Psoas muscle (tissue), 8 donors: ENCODE measurements at places on chromosomes 6 and 20. TPM values are rescaled to one million over a fixed set of nuclear protein-coding genes. Genes with fewer than 3 reads are reported as not detected.

The PGK2 gene
- not detected for total RNA-seq

The TEAD3 gene
- total RNA-seq = 25.9 TPM

The MROH8 gene
- total RNA-seq = 5.2 TPM

The TCF15 gene
- total RNA-seq = 10.6 TPM

The CSTF1 gene
- 16.7 TPM for total RNA-seq

- DNase-seq = no peak
- no peaks in the 10 kb centered on the region for H3K27me3 ChIP-seq
- no peaks in the 10 kb centered on the region for H3K36me3 ChIP-seq
- peaks cover 4% of the 10 kb centered on the region for H3K4me1 ChIP-seq
- H3K4me3 ChIP-seq = no peak overlapping the region
Measured at GRCh38 chr6:40788661-40789655, 201.8 kb upstream of the LRFN2 start.

DNA sequence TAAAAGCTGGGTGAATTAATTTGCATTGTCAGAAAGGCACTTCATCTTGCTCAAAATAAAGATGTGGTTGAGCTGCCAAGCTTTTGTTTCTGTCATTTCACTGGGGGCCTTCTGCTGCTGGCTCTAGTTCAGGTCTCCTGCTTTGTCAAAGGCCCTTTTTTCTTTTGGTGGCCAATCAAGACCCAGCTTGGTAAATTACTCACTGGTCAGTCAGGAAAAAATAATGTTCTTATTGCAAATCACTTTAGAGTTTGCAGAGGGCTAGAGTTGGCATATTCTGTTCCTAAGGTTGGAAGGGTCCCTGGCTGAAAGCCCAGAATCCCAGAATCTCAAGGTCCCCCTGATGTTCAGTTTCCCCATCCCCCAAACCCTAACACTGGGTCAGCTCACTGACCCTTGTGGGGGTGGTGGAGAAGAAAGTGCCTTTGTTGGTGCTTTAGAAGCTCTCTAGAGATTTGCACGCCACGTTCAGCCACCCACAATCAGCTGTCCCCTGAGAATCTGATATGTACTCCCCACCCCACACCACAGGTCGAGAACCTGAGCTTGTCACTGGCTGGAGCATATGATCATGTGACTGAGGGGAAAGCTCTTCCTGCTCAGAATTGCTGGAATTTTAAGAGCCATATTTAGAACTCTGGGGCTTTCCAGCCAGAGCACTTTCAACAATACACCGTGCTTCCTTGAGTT, 21.7 kb upstream of the BNIP5 start:
- DNase-seq = no peak
- H3K27ac ChIP-seq = peak overlapping the region; percentile 53
- H3K36me3 ChIP-seq = no peaks in the 10 kb centered on the region
- peaks cover 5% of the 10 kb centered on the region for H3K4me1 ChIP-seq
- no peak overlapping the region for H3K4me3 ChIP-seq

DNA sequence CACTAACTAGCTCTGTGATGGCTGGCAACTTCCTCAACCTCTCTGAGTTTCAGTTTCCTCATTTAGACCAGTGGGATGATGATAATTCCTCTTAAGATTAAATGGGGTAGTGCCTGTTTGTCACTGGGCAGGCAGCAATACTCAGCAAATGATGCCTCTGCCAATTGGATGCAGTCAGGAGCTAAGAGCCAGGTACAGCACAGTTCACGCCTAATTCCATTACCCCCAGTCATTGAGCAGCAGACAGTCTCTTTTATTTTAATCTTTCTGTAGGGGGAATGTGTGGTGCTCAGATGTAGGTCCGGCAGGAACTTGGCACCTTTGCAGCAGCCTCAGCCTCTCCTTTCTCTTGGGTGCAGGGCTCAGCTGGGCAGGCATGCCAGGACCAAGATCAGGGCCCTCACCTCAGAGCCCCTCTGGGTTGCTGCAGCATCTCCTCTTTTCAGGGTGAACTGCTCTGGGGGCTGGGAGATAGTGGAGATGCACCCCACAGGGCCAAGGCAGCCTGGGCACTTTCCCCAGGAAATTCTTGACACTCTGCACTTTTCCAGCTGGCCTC, 243.8 kb downstream of the LRFN2 start:
- no peaks in the 10 kb centered on the region for H3K27me3 ChIP-seq
- no peaks in the 10 kb centered on the region for H3K36me3 ChIP-seq
- DNase-seq = no peak
- H3K4me1 ChIP-seq = peaks cover 16% of the 10 kb centered on the region
- H3K4me3 ChIP-seq = no peak overlapping the region

DNA sequence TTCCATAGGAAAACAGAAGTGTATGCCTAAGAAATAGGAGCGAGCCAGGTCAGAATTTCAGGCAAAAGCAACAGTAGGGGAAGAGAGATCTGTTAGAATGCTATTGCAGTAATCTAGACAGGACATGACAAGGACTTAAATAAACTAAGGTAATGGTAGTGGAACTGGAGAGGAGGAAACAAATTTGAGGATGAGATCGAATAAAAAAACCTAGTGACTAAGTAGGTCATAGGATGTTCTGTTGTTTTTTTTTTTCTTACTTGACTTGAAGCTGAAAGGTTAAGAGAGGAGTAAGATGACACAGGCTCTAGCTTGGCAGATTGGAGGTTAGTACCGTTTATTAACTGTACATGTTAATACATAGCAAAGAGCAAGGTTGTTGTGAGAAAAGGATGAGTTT, 28.6 kb downstream of the ORC3 start:
- no peaks in the 10 kb centered on the region for H3K27me3 ChIP-seq
- no peaks in the 10 kb centered on the region for H3K4me1 ChIP-seq
- H3K27ac ChIP-seq = peak overlapping the region; percentile 0
- H3K4me3 ChIP-seq = no peak overlapping the region
- H3K36me3 ChIP-seq = peaks cover 39% of the 10 kb centered on the region
- no peak for DNase-seq

GRCh38 chr6:43871284-43871683, 101.3 kb downstream of the VEGFA start:
- H3K36me3 ChIP-seq = no peaks in the 10 kb centered on the region
- no peak overlapping the region for H3K4me3 ChIP-seq
- H3K27ac ChIP-seq = no peak overlapping the region
- peaks cover 7% of the 10 kb centered on the region for H3K4me1 ChIP-seq
- DNase-seq = no peak
- H3K27me3 ChIP-seq = no peaks in the 10 kb centered on the region

DNA sequence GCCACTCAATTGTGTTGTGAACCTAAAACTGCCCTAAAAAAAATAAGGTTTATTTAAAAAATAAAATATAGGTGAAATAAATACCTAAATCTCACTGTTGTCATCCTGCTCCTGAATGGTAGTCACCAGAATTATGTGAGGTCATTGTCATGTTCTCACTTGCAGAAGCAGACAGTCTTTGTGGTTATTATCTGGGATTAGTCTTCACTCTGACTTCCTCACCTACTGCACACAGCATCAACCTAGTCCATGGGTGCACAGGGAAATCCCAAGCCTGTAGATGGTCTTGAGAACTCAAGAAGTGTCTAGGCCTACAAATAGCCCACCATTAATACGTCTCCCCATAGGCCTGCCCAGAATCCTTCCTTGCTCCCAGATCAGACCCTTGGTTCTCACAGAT, 97.0 kb downstream of the FOXF2 start:
- H3K4me3 ChIP-seq = no peak overlapping the region
- H3K27me3 ChIP-seq = no peaks in the 10 kb centered on the region
- H3K36me3 ChIP-seq = no peaks in the 10 kb centered on the region

DNA sequence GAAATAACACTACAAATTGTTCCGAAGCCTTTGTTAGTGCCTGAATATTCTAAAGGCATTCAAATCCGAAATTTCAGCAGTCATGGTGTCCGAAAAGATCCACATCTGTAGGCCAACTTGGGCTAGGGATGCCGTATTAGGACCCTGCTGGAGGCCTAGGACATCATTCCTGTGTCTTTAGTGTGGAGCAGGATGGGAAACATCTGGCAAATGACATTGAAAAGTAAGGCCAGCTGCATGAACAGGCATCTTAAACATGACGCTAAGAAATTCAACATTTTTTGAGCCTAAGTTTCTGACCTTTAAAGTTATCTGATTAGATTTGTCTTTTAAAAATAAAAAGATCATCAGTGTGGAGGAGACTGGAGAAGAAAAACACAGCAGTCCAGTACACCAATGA, 91.3 kb downstream of the MYLK4 start:
- H3K4me3 ChIP-seq = no peak overlapping the region
- peaks cover 22% of the 10 kb centered on the region for H3K4me1 ChIP-seq
- no peaks in the 10 kb centered on the region for H3K36me3 ChIP-seq
- DNase-seq = no peak
- no peak overlapping the region for H3K27ac ChIP-seq

- no peak for DNase-seq
- no peaks in the 10 kb centered on the region for H3K27me3 ChIP-seq
- H3K36me3 ChIP-seq = no peaks in the 10 kb centered on the region
- H3K4me1 ChIP-seq = peaks cover 8% of the 10 kb centered on the region
- no peak overlapping the region for H3K27ac ChIP-seq
Measured at GRCh38 chr6:170007468-170008293, 256.3 kb downstream of the ERMARD start.

DNA sequence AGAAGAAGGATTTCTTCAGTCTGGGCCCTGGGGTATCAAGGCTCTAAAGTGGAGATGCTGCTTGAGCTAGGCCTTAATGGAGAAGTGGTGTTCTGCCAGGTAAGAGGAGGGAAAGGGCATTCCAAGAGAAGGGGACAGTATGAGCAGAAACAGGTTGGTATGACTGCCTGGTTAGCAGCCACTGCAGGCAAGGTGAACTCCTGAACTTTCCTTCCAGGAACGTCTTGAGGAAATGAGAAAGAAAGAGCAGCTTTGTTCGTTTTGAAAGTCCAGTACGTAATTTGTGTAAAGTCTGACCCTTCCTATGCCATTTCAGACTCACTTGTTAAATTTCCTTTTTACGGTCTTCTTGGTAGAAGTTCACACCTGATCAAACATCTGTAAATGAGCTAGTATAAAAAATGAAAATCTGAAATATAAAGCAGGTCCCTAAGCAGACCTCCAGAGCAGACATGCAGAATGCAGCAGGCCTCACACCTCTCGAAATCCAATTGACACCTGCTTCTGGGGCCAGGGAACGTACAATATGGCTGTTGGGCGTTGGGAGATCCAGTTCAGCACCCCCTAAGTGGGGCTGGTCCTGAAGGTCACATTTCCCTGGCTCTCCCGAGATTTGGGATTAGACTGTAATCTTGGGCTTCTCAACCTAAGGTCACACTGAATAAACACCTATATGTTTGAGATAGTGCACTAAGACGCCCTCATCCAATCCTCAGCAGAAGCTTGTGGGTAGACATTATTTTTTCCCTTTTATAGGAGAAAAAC, 33.6 kb downstream of the MYLK4 start:
- peak overlapping the region; percentile 48 for H3K27ac ChIP-seq
- no peak overlapping the region for H3K4me3 ChIP-seq
- H3K4me1 ChIP-seq = peaks cover 21% of the 10 kb centered on the region
- peaks cover 2% of the 10 kb centered on the region for H3K36me3 ChIP-seq

DNA sequence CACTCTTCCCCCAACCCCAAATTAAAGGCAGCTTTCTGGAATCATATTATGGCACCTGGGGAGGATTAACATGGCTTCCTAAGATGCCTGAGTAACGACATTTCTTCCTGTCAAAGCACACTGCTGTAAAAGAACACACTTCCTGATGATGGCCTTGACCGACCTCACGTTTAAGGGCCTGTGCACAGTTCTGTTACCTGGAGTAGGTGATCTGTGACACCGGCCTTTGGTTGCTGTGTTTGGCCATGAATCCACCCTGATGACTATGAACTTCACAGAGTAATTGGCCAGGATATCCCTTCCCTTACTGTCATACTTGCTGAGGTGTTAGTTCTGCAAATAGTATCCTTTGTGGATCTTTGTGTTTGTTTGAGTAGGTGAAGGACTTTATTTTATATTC, 45.8 kb downstream of the PLCB4 start:
- H3K27ac ChIP-seq = no peak overlapping the region
- no peak overlapping the region for H3K4me3 ChIP-seq
- no peaks in the 10 kb centered on the region for H3K36me3 ChIP-seq
- H3K27me3 ChIP-seq = no peaks in the 10 kb centered on the region
- H3K4me1 ChIP-seq = no peaks in the 10 kb centered on the region

DNA sequence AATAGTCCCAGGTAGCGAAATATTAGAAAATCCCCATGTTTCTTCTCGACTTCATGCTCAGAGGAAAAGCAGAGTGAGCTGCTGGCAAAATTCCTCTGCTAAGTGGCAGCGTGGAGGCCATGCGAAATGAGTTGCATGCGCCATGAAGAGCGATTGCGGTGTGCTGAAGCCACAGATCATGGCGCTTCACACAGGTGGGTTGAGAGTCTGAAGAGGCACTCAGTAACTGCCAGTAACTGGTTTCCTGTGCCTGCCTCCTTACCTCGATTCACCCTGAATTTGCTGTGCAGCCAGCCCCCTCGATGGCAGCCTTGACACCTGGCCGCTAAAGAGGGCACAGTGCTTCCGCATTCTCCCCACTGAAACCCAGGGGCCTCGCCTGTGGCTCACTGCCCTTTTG, 301.5 kb downstream of the NRN1 start:
- no peak for DNase-seq
- no peaks in the 10 kb centered on the region for H3K27me3 ChIP-seq
- no peak overlapping the region for H3K27ac ChIP-seq
- no peaks in the 10 kb centered on the region for H3K4me1 ChIP-seq
- H3K36me3 ChIP-seq = no peaks in the 10 kb centered on the region
- H3K4me3 ChIP-seq = no peak overlapping the region

GRCh38 chr6:131167773-131168172, 32.5 kb downstream of the AKAP7 start:
- no peaks in the 10 kb centered on the region for H3K27me3 ChIP-seq
- no peak overlapping the region for H3K4me3 ChIP-seq
- no peaks in the 10 kb centered on the region for H3K4me1 ChIP-seq
- no peaks in the 10 kb centered on the region for H3K36me3 ChIP-seq
- no peak overlapping the region for H3K27ac ChIP-seq

DNA sequence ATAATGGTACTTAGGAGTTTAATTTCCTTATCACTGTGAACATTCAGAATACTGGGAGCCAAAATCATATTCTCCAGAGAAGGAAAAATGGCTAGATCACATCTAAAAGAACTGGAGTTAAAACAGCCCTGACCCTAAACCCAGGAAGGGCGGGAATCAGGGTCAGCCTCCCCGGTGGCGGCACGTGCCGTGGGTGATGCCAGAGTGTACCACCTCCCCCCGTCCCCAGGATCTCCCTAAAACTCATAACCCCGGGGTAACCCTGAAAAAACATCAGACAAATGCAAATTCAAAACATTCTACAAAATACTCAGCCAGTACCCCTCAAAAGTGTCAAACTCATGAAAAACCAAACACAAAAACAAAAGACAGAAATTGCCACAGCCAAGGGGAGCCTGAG, 148.3 kb downstream of the DLL1 start:
- H3K27me3 ChIP-seq = no peaks in the 10 kb centered on the region
- H3K36me3 ChIP-seq = no peaks in the 10 kb centered on the region
- no peak overlapping the region for H3K4me3 ChIP-seq
- H3K4me1 ChIP-seq = peaks cover 6% of the 10 kb centered on the region
